CD4-positive, alpha-beta T cell (primary cell): ENCODE measurements at places on chromosomes 1 and 21. TPM values are rescaled to one million over a fixed set of nuclear protein-coding genes. Genes with fewer than 3 reads are reported as not detected.

NBPF3 gene
- total RNA-seq = 8.2 TPM

DNA sequence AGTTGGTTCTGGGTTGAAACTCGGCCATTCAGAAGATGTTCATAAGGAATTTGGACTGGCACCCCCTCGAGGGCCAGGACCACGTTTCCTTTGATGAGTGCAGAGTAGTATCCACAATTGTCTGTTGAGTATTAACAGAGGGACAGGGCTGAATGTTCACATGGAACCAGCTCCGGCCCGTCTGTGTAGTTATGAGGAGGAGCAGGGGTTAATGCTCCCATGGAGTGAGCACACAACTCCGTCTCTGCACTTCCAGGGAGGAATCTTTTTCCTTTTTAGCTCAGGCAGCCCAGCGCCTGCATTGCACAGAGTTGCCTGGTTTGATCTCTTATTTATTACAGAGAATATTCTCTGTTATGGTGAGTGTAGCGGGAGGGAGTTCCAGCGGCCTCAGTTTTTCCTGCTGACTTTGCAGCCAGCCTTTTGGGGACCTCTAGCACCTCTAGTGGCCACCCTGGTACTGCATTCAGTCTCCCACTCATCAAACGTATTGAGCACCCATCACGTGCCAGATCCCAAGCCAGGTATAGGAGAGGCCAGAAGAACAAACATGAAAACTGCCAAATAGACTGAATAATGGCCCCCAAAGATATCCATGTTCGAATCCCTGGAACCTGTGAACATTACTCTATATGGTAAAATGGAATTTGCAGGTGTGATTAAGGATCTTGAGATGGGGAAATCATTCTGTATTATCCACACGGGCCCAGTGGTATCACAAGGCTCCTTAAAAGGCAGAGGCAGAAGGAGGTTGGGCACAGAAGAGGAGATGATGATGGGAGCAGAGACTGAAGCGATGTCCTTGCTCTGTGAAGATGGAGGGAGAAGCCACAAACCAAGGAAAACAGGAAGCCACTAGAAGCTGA lies 167.7 kb upstream of the CSF3R start:
- peak; percentile 31 for DNase-seq
- no peaks in the 10 kb centered on the region for H3K27me3 ChIP-seq
- H3K36me3 ChIP-seq = no peaks in the 10 kb centered on the region
- H3K4me1 ChIP-seq = no peaks in the 10 kb centered on the region
- H3K27ac ChIP-seq = no peak overlapping the region
- H3K4me3 ChIP-seq = no peak overlapping the region

DNA sequence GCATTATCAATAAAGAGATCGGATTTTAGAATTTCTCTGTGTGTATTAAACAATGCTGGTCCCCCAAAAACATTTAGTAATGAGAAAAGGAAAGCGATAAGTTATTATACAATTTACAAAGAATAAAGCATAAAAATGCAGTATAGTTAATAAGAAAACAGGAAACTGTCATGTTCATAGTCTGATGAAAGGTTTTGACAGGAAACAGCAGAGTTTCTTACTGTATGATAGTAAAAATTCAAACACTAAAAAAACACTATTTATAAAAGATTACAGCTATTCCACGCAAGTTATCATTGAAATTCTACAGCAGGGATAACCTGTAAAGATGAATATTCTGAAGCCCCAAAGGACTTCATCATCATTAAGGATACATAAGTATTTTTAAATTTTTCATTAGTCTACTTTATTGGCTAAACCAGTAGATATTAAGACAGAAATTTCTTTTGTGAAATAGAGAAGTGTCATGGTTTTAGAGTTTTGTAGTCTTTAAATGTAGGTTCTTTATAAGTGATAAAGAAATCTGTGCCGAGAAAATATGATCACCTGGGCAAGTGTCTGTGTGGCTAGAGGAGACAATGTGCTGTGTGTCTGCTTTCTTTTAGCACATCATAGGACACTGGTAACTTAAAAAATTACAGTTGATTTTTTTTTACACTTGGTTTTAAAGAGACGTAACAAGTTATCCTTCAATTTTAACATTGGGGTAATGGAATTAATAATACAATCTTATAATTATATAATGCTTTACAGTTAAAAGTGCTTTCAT lies 49.7 kb upstream of the GFI1 start:
- no peak overlapping the region for H3K4me3 ChIP-seq
- no peaks in the 10 kb centered on the region for H3K27me3 ChIP-seq
- H3K27ac ChIP-seq = peak overlapping the region; percentile 57
- DNase-seq = peak; percentile 9

MTARC2 gene
- total RNA-seq = not detected

GRCh38 chr1:7975212-7975865 lies 13.8 kb downstream of the PARK7 start:
- H3K4me1 ChIP-seq = no peaks in the 10 kb centered on the region
- no peaks in the 10 kb centered on the region for H3K27me3 ChIP-seq
- H3K36me3 ChIP-seq = peaks cover 66% of the 10 kb centered on the region
- no peak for DNase-seq
- no peak overlapping the region for H3K4me3 ChIP-seq

C4BPB gene
- total RNA-seq = 2.1 TPM

LRRC39 gene
- 1.3 TPM for total RNA-seq

DNA sequence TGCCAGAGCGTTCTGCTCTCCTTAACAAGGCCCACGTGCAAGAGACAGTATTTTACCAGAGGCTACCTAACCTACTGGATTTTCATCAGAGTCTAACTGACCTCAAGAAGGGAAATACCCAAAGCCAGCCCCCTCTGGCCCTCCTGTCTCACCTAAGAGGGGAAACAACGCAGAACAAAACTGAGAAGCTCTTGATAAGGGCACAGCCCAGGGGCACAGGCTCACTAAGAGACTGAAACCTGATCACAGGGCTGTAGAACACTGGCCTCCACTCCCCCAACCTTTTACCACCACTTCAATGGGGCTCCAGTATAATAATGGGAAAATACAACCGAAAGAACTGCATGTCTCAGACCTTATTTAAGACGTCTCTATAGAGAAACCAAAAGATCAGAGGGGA lies 449.5 kb upstream of the CAMK1G start:
- H3K27me3 ChIP-seq = no peaks in the 10 kb centered on the region
- DNase-seq = no peak
- no peak overlapping the region for H3K4me3 ChIP-seq
- H3K27ac ChIP-seq = no peak overlapping the region

DNA sequence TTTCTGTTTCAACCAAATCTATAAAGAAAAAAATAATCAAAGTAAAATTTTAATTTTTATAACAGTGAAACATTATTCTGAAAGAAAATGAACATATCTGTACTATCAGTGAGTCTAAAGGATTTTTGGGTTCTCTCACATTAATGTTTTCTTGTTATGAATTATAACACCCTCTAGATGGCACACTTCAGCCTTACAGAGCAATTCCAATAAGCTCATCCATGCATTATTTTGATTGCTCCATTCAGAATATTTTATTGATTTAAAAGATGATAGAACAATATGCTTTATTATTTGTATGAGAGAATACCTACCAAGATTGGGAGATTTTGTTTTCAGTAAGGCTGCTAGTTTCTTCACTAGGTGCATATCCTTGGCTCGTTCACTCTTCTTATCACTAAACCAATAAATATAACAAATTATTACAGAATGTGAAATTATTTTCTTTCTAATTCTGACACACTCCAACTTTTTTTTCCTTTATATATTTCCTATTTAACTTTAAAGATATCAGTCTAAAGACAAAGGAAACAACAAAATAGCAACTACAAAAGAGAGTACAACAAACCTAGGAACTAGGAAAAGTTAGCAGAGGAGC lies 82.4 kb downstream of the RAB3GAP2 start:
- no peaks in the 10 kb centered on the region for H3K27me3 ChIP-seq
- peaks cover 74% of the 10 kb centered on the region for H3K36me3 ChIP-seq
- H3K27ac ChIP-seq = no peak overlapping the region
- no peak for DNase-seq

SPRR5 gene
- total RNA-seq = not detected

FGGY gene
- 9.5 TPM for total RNA-seq

DNA sequence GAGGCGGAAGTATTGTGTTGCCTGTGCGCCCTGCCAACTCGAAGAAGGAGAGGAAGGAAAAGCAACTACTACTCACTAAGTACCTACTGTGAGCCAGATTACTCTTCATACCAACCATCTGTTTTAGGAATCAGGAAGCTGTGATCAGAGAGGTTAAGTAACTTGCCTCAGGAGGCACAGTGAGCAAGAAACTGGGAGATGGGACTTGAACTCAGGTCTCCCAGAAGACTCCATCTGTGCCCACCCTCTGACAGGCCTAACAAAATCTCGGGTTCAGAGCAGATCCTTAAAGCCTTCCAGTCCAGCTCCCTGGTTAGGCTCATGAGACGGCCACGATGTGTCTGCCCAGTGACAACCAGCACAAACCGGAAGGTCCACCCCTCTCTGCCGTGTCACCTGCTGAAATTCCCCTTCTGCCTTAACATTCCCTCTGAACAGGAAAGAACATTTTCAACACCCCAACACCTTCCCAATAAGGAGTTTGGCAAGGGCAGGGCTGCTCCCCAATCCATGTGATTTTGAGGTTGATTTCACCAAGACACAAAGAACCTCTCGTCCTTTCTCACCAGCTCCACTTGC lies 230.1 kb downstream of the TOMM20 start:
- no peaks in the 10 kb centered on the region for H3K27me3 ChIP-seq
- H3K4me3 ChIP-seq = no peak overlapping the region
- H3K4me1 ChIP-seq = peaks cover 11% of the 10 kb centered on the region
- no peak overlapping the region for H3K27ac ChIP-seq
- DNase-seq = no peak

GRCh38 chr1:108149796-108150467 lies 50.2 kb downstream of the SLC25A24 start:
- H3K4me1 ChIP-seq = no peaks in the 10 kb centered on the region
- no peak overlapping the region for H3K27ac ChIP-seq
- H3K27me3 ChIP-seq = no peaks in the 10 kb centered on the region
- DNase-seq = no peak

RGS13 gene
- 0.17 TPM for total RNA-seq

- no peak for DNase-seq
- H3K36me3 ChIP-seq = no peaks in the 10 kb centered on the region
- no peak overlapping the region for H3K27ac ChIP-seq
- H3K4me3 ChIP-seq = no peak overlapping the region
Measured at GRCh38 chr1:234176000-234176399, 197.3 kb upstream of the COA6 start.

SPAG17 gene
- not detected for total RNA-seq

- no peaks in the 10 kb centered on the region for H3K36me3 ChIP-seq
- no peak overlapping the region for H3K27ac ChIP-seq
- no peak for DNase-seq
- H3K27me3 ChIP-seq = no peaks in the 10 kb centered on the region
- no peaks in the 10 kb centered on the region for H3K4me1 ChIP-seq
- H3K4me3 ChIP-seq = no peak overlapping the region
Measured at GRCh38 chr1:192869308-192869940, 60.6 kb downstream of the RGS2 start.

DNA sequence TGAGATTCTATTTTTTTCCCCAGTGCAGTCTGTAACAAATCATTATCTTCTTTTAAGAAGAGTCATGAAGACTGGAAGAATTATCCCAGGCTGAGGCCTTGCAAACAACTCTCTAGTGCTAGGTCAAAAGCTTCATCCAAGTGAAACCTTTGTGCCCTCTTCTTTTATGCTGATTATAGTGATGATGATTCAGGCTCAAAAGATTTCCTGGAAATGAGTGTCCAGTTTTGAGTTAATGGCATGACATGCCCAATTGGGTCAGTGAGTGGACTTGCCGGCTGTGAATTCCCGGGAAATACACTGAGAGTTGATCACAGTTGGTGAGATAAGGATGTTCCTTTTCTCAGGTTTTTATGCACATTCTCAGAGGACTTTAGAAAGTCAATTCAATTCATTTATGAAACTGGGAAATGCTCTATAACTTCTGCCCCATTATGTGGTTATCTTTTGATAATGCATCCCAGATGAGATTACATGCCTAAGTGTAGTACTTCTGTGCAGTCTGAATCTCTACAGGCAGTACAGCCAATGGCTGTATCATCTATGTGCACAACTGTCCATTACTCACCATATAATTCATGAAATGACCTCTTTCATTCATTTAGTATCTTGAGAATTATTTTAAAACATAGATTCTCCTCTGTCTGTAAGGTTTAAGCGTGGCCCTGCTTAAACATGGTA lies 66.2 kb downstream of the S1PR1 start:
- peaks cover 12% of the 10 kb centered on the region for H3K4me1 ChIP-seq
- no peaks in the 10 kb centered on the region for H3K36me3 ChIP-seq
- no peak overlapping the region for H3K4me3 ChIP-seq
- DNase-seq = no peak
- H3K27ac ChIP-seq = no peak overlapping the region

LHX8 gene
- not detected for total RNA-seq

DNAH14 gene
- 0.34 TPM for total RNA-seq

- peak; percentile 8 for DNase-seq
- H3K4me1 ChIP-seq = peaks cover 16% of the 10 kb centered on the region
- H3K4me3 ChIP-seq = peak overlapping the region; percentile 79
- no peaks in the 10 kb centered on the region for H3K27me3 ChIP-seq
- H3K36me3 ChIP-seq = peaks cover 33% of the 10 kb centered on the region
- H3K27ac ChIP-seq = peak overlapping the region; percentile 89
Measured at GRCh38 chr1:186374303-186375151, 526 bp downstream of the TPR start.

GRCh38 chr1:58570817-58571216 lies 6.2 kb downstream of the TACSTD2 start:
- H3K36me3 ChIP-seq = no peaks in the 10 kb centered on the region
- no peak overlapping the region for H3K27ac ChIP-seq
- peaks cover 5% of the 10 kb centered on the region for H3K4me1 ChIP-seq
- H3K4me3 ChIP-seq = no peak overlapping the region
- peaks cover 18% of the 10 kb centered on the region for H3K27me3 ChIP-seq

KRTAP6-1 gene
- not detected for total RNA-seq

- no peak overlapping the region for H3K27ac ChIP-seq
- no peaks in the 10 kb centered on the region for H3K36me3 ChIP-seq
- H3K4me1 ChIP-seq = no peaks in the 10 kb centered on the region
Measured at GRCh38 chr1:118302145-118302544, 117.1 kb upstream of the SPAG17 start.

DNA sequence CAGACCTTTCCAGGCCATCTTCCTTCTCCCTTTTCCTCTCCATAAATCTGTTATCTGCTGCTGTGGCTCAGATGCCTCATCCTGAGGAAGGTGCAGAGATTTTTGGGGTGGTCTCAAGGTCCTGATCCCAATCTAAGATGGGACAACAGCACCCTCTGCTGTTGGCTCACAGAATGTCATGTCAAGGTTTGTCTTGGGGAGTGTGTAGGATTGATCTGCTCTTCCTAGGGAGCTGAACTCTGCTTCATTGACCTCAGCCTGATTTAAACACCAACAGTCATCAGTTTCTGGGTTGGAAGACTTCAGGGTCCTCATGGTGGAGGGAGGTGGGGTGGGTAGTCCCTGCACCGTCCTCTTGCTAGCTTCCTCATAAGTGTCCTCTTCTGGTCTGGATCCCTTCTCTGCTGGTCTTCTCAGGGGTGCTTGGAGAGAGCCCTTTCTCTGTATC lies 62.8 kb upstream of the LAX1 start:
- peak; percentile 42 for DNase-seq
- H3K27me3 ChIP-seq = no peaks in the 10 kb centered on the region
- H3K4me3 ChIP-seq = no peak overlapping the region

RHD gene
- total RNA-seq = not detected

SNX7 gene
- total RNA-seq = not detected
